ENCODE measurements at places on chromosomes 1 and 21. TPM values are rescaled to one million over a fixed set of nuclear protein-coding genes. Genes with fewer than 3 reads are reported as not detected.

Gene LYPD8
- not detected for total RNA-seq

Gene LPAR3
- 0.74 TPM for total RNA-seq

Gene EFNA3
- 10.6 TPM for total RNA-seq

Gene LMOD1
- total RNA-seq = 0.49 TPM

Gene KIF21B
- 178 TPM for total RNA-seq

Gene PRR9
- 0.49 TPM for total RNA-seq

Gene NEXN
- total RNA-seq = 0.49 TPM

Gene SLC37A1
- 26.1 TPM for total RNA-seq

Gene OR2T29
- total RNA-seq = not detected

Gene MATN1
- total RNA-seq = under 0.01 TPM

Gene FLG2
- 0.25 TPM for total RNA-seq

Gene CA6
- not detected for total RNA-seq

Gene S100A7A
- total RNA-seq = not detected

Gene TCP10L
- 4.7 TPM for total RNA-seq
